ENCODE measurements at places on chromosomes 1 and 21.

- peak; percentile 44 for DNase-seq
Measured at GRCh38 chr1:204975568-204976235, 67.3 kb upstream of the CNTN2 start.

GRCh38 chr1:36342426-36343185 lies 19.2 kb upstream of the EVA1B start:
- DNase-seq = peak; percentile 95

- DNase-seq = peak; percentile 66
Measured at GRCh38 chr1:188689542-188689941, 1788.1 kb downstream of the BRINP3 start.

DNA sequence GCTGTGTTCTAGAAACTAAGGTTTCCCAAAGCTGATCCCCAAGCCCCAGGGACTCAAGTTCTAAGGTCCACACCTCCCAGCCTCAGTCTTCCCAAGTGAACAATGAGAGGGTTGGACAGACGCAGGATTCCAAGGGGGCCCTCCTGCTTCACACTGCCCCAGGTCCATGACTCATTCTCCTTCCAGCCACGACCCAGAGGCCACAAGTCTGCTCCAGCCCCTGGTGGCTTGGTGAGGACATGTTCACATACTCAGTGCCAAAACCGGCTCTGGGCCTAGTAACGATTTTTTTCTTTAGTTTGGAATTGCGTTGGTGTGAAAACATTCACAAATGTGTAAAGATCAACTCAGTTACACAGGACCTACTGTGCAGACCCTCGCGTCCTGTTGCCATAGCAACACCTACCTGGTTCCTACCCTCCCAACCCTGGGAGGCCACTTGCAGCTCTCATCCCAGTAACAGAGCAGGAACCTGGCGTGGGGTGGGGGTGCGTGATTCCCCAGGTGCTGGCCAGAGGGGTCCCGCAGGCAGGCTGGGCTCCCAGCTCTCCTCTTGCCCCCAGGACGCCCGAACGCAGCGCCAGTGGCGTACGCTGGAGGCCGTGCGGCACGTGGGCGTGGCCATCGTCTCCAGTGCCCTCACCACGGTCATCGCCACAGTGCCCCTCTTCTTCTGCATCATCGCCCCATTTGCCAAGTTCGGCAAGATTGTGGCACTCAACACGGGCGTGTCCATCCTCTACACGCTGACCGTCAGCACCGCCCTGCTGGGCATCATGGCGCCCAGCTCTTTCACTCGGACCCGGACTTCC lies 57.0 kb downstream of the DISP3 start:
- peak; percentile 41 for DNase-seq

DNA sequence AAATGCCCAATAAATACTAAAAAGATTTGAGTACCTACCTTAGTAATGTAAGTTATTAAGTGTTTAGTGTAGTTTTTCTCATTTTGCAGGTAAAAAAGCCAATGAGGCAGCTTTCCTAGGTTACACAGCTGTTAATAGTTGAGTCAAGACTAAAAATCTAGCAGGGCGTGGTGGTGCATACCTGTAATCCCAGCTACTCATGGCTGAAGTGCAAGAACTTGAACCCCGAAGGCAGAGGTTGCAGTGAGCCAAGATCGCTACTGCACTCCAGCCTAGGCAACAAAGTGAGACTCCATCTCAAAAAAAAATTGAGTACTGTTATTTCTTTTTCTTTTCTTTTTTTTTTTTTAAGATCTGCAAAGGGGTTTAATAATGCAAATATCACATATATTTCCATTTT lies 7.7 kb downstream of the YBX1 start:
- DNase-seq = no peak

DNA sequence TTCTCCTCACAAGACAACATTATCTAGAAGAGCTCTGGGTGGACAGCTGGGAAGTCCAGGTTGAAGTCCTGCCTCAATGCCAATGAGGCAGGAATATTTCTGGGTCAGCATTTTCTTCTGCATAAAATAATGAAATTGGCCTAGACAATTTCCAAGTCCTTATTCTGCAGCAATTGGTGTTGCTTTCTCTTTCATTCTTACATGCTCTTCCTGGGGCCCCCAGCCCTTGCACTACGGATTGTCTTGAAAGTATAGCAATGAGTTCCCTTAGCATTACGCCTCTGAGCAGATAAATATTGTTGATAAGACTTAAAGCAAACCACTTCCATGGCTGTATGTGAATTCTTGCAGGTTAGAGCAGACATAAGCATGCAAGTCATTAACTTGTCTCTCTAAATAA lies 188.5 kb downstream of the TGFBR3 start:
- no peak for DNase-seq

DNA sequence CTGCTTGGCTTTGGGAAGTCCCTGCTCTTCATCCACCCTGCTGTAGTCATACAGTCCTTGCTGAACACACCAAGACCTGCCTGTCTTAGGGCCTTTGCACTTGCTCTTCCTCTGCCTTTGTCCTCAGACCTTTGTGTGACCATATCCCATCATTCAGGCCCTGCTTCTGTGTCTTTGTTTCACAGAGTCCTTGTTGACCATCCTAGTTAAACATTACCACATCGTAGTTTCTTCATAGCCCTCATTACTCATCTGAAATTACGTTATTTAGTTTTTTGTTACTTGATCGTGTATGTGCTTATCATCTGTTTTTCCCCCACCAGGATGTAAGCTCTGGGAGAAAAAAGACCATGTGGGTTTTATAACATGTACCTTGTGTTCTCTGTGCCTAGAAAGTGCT lies 18.3 kb upstream of the SPRR5 start:
- no peak for DNase-seq
